GF-D8 (cell line): ENCODE measurements at places on chromosomes 5 and 9.

- DNase-seq: no peak
Measured at GRCh38 chr5:14497311-14497710, 84.3 kb upstream of the OTULINL start.

GRCh38 chr5:168793841-168794837 is 215.0 kb upstream of the PANK3 start:
- no peak for DNase-seq

DNA sequence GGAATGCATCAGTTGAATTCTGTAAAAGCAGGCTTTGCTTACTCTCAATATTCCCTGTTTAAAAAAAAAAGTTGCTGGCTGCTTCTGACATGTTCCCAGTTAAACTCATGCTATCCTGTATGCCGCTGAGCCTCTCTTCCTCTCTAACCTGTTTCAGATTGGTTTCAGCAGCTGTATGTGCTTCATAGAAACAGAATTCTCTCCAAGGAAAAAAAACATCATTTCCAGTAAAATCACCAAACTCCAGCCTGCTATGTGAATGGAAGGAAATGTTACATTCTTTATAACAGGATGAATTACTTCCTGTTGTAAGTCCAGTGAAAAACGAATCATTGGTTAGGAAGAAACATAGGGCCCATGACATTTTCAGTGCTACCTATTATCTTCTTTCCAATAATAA is 25.7 kb upstream of the KCNV2 start:
- DNase-seq: no peak

GRCh38 chr5:119951330-119951934 is 322.1 kb downstream of the FAM170A start:
- no peak for DNase-seq

- no peak for DNase-seq
Measured at GRCh38 chr9:115593587-115594091, 475.7 kb upstream of the TNC start.
